ENCODE measurements at places on chromosomes 3 and 15.

DNA sequence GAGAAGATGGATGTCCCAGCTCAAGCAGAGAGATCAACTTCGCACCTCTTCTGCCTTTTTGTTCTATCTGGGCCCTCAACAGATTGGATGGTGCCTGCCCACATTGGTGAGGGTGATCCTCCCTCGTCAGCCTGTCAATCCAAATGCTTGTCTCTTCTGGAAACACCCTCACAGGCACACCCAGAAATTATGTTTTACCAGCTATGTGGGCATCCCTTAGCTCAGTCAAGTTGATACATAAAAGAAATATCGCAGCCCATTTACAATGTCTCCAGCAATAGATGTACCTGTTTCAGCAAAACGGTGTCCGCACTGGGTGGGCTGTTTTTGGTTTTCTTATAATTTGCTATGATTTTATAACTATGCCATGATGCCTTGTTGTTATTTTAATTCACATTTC, 27.5 kb upstream of the CA12 start:
- DNase-seq = no peak

DNA sequence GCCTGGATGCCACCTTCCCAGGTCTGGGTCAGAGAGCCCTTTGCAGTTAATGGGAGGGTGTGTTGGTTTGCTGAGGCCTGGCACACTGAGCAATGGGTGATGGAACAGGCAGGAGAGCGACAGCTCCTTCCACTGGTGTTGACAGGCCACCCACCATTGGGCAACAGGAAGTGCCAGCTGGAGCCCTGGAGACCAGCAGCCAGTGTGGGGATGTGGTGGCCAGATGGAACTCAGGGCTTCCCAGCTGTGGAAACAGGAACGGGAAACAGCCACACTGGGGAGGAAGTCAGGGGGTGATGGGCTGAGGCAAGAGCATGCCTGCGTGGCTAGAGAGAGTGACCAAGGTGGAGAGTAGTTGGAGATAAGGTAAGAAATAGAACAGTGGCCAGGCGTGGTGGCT, 9.3 kb downstream of the PSTPIP1 start:
- no peak for DNase-seq

GRCh38 chr3:132407025-132407424, 10.3 kb upstream of the DNAJC13 start:
- no peak for DNase-seq

- DNase-seq = no peak
Measured at GRCh38 chr3:142904639-142905436, 16.0 kb upstream of the PCOLCE2 start.

Measured in immature natural killer cell (primary cell).